HT1080 (cell line): ENCODE measurements at places on chromosomes 5 and 9.

DNA sequence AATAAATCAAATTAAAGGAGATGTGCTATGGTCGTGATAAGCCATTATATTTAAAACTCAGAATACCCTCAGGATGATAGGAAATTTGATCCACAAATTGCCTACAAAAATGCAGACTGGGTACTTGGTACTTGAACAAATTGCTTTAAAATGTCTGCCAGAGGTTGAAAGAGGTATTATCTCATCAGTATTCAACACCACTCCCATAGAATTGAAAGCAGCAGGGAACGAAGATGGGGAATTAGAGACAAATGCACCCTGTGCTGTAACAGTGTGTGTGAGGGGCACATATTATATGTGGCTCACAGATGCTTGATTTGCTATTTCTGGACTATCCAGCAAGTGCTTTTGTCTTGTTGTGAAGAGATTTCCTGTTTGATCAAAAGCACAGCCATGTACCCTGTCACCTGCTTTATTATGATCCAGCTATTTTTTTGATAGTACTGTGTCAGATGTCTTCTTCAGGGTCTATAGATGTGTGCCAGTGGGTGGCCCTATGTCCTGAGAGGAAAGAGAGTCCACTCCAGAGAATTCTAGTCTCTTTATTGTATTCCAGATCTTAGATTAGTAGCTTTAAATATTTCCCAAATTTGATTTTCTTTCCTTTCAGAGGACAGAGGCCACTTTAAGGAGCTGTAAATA is 120.1 kb downstream of the XRCC4 start:
- no peak for DNase-seq

DNA sequence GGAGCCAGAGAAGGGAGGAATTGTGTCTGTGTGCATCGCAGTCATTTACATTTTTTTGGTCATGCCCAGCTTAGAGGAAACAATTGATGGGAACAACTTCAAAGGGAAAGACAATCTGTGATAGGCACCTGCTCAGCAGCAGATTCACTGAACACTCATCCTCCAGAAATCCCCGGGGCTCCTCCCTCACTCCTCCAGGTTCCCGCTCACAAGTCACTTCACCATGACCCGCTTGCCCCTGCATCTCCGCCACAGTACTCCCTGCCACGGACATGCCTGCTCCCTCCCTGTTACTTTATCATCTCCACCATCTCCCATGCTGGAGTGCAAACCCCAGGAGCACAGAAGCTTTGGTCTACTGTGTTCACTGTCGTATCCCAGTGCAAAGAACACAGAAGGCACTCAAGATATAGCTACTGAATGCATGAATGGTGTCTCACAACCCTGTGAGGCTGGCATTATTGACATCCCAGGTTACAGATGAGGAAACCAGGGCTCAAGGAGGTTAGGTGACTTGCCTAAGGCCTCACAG is 16.2 kb downstream of the LHX6 start:
- DNase-seq = no peak

DNA sequence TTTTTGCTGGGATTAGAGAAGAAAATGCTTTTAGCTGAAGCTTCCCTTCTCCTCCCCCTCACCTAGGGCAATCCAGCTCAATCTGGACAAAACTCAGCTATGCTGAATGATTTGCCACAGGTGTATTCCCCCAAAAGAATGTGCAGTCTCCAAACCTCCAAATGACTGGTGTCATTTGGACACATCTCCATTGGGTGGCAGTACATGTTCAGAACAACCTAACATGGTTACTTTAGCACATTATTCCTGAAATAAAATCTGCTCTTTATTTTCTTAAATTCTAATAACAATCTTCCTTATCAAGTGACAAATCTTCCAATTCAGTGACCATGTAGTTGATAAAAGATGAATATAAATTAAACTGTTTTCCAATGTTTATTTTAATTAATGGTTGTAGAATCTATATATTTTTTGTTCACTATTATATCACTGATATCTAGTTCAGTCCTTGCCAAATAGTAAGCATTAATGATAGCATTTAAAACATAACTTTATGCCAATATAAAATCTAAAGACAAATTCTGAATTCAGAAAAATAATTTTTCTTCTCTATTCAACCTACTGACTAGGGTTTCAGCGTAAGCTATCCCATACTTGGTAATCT is 61.3 kb upstream of the MOCS2 start:
- peak; percentile 41 for DNase-seq

DNA sequence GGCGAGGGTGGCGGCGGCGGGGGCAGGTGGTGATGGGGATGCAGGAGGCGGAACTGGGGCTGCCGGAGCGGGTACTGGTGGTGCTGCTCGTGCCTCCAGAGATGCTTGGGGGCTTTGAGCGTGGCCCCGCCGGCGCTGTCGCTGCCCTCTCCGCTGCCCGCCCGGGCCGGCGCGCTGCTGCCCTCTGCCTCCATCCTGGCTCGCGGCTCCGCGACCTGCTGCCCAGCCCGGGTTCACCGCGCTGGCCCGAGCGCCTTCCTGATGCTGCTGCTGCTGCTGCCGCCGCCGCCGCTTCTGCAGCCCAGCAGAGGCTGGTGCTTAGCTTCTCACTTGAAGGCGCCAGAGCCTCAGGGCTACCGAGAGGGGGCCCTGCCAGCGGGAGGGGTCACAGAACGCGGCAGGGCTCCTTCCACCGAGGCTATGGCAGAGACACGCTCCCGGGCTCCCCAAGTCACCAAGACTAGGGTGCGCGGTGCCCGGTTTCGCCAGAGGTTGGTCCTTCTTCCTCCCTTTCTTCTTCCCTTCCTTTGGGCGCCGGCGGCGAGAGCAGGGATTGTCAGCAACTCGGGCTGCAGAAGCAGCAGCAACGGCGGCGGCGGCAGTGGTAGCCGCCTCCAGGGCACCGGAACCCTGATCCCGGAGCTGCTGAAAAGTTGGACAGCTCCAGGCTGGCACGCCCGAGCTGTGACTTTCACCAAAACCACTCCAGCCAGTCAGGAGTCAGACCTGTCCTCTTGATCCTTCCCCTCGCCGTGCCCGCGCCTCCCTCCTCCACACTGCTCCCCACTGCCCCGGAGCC is at the start of gene PDE4D:
PDE4D (minus strand) TSS at position 298 of the 799 bp plus-strand sequence.
- DNase-seq = peak; percentile 70

DNA sequence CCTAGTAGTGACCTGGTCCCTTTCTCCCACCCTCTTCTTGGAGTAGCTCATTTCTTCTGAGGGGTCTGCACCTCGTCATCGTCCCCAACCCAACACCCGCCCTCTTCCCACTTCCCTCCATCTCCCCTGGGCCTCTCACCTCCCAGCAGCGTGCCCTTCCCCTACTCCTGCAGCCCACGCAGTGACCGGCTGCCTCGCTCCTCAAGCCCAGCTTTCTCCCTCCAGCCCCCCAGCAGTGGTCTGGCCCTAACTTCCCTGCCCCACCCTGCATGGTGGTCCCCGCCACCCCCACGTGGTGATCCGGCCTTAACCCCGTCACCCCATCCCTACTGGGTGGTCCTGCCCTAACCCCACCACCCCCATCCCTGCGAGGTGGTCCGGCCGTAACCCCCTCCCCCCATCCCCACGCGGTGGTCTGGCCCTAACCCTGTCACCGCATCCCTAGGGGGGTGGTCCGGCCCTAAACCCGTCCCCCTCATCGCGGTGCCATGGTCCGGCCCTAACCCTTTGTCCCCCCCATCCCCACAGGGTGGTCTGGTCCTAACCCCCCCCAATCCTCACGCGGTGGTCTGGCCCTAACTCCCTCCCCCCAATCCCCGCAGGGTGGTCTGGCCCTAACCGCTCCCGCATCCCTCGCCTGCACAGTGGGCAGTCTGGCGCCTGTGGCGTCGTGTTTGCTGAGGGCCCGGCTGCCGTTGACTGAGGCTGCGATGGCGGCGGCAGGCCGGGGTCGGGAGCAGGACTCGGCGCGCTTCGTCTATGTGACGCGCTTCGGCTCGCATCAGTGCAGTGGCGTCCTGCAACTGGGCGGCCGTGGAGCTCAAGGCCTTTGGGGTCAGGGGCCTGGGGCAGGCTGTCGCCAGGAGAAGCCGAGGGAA is at the start of gene C5orf47:
C5orf47 (plus strand) TSS at position 617 of the 878 bp plus-strand sequence; CDS start at position 711, 94 bp downstream.
- DNase-seq = no peak

GRCh38 chr9:108761655-108762347 is 94.0 kb downstream of the ACTL7B start:
- DNase-seq = peak; percentile 48
